Progenitor cell of endocrine pancreas (in vitro differentiated cells): ENCODE measurements at places on chromosomes 3 and 15.

GRCh38 chr3:57391767-57392166, 99.3 kb upstream of the ASB14 start:
- DNase-seq, result no peak

- DNase-seq, result no peak
These were observed 232.1 kb upstream of the LYSMD4 start for GRCh38 chr15:99965376-99965775.

DNA sequence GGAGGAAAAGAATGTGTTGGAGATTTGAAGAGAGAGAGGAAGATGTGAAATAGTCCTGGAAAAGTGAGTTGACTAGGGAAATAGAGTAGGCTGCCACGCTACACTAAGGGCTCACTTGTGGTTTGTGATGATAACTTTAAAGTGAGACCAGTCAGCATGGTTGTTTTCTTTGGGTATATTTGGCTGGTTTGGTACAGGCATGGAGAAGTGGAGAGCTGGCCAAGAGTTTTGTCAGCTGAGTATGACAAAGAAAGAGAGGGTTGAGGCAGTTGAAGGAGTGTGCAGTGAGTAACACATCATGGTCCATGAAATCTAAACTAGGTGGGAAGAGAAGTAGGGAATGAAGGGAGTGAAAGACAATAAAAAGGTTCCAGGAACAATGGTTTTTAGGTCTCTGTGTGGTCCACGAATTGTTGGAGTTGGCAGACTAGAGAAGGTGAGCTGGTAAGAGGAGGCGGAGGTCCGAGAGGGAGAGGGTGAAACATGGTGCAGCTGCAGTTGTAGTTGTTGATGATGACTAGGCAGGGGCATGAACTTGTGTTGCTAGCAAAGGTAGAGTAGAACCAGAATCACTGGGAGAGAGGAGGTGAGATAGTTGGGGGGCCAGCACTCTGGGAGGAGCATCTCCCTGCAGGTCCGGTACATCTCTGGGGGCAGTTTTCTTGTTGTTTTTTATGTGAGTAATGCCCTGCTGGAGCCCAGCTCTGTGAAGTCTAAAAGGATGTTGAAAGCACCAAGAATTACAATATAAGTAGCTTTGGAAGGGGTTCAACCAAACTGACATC, 21.0 kb downstream of the ZNF80 start:
- no peak for DNase-seq

DNA sequence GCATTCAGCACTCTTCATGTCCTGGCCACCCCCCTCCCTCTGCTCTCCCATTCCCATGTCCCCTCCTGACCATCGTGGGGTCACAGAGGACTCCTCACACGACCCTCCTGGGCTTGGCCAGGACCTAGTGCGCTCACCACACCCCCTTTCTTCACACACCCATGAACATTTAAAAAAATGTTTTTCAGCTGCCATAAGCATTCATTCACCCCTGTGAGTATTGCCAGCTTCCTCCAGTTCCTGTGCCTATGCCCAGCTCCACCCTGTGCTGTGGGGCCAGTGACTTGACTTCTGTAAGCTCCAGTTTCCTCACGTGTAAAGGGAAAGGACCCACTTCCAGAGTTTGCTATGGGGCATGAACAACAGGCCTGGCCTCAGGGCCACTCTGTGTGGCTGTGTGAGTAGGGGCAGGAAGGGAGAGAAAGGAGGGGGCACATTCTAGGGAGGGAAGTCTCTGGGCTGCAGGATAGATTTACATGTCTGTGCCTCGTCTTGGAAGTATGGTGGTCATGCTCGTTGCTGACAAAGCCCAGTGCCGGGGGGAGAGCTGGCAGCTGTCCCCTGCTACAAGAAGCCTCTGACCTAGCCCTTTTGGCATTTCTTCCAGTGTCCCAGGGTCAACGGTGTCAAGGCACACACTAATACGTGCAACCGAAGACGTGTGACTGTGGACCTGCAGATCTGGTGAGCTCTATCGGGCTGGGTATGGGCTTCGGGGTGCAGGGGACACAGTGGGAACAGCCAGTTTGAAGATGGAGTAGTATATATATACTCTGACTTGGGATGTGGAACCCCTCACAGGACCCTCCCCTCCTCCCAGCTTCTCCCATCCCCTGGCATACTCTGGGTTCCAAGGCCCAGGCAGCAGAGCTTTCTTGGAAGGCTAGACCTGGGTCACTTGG, 22.8 kb downstream of the ESYT3 start:
- no peak for DNase-seq
